Endothelial cell of umbilical vein (primary cell): ENCODE measurements at places on chromosomes 5 and 9. TPM values are rescaled to one million over a fixed set of nuclear protein-coding genes. Genes with fewer than 3 reads are reported as not detected.
A peak's percentile ranks its signal among the peaks of the same experiment; 100 is the strongest.

- no peaks in the 10 kb centered on the region for H3K27me3 ChIP-seq
Measured at GRCh38 chr5:10364186-10364689, 10.7 kb downstream of the MARCHF6 start.

DNA sequence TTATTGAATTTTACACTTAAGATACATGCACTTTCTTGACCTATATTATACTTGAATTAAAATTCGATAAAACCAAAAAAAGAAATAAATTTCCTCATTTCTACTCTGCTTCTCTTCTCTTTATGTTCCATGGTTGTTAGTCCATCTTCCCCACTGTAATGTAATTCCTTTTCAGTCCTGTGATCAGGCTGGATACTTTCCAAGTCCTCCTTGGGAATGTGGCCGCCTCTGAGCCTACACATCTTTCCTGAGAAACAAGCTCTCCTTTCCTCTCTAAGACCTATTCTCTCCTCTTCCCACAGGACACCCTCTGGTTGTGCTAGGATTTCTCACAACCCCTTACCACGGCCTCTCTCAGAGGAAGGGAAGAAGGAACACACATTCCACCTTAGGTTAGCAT lies 285.1 kb downstream of the DNAH5 start:
- H3K4me1 ChIP-seq: peaks cover 10% of the 10 kb centered on the region
- H3K27ac ChIP-seq: no peak overlapping the region
- H3K27me3 ChIP-seq: no peaks in the 10 kb centered on the region

DNA sequence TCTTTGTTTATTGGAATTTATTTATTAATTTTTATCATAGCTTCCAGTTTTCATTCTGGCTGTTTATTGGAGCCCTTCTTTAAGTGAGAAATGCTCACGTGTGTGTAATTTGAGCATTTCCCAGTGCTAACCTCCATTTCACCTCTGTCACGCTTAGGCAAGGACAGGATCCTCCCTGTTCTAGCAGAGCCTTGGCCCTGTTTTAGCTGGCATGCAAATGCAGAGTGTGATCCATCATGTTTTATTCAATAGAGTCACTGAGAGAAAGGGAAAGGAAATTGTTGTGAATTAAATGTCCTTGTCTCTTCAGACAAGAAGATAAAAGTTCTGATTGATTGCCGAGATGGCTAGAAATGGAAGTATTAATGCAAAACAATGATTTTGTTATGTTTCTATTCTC lies 137.3 kb upstream of the ACO1 start:
- DNase-seq: no peak
- no peaks in the 10 kb centered on the region for H3K27me3 ChIP-seq
- H3K4me3 ChIP-seq: no peak overlapping the region
- no peaks in the 10 kb centered on the region for H3K4me1 ChIP-seq
- H3K27ac ChIP-seq: no peak overlapping the region
- no peaks in the 10 kb centered on the region for H3K36me3 ChIP-seq

- H3K36me3 ChIP-seq: no peaks in the 10 kb centered on the region
- H3K4me3 ChIP-seq: no peak overlapping the region
- DNase-seq: no peak
- H3K27ac ChIP-seq: no peak overlapping the region
- peaks cover 25% of the 10 kb centered on the region for H3K4me1 ChIP-seq
Measured at GRCh38 chr9:31302620-31303418, 1081.6 kb upstream of the ACO1 start.

DNA sequence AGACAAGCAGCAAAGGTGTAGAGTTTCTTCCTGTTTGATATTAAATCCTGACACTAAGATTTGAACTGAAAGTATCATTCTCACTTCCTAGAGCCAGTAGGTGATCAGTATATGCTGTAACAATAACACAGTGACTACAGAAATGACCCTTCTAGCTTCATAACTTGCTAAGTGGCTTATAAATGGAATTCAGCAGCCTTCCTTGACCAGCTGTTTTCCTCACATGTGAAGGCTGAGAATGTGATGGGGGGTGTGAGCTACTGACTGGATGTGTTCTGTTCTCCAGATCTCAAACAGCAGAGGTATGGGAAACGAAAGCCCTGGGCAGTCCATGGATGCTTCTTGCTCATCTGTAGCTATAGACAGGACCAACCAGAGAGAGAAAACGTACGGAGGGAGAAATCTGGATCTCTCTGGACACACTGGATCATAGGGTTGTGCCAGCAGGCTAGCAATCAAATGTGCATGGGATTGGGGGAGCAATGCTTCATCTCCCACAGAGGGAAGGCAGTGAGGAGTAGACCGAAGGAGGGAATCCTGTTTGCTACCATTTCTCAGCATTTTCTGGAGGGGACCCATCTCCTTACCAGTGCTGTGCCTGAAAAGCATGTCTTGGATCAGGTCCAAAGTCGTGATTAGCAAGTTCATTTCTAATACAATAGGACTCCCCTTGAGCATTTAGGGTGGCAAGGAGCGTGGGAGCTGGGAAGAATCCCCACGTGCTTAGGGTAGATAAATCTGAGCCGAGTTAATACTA lies 39.4 kb downstream of the TNFAIP8 start:
- H3K4me3 ChIP-seq: no peak overlapping the region
- no peaks in the 10 kb centered on the region for H3K36me3 ChIP-seq
- DNase-seq: no peak
- peaks cover 25% of the 10 kb centered on the region for H3K4me1 ChIP-seq

GRCh38 chr5:135399794-135400542 lies 937 bp upstream of the MACROH2A1 start:
- peaks cover 3% of the 10 kb centered on the region for H3K27me3 ChIP-seq
- peaks cover 13% of the 10 kb centered on the region for H3K4me1 ChIP-seq
- peak overlapping the region; percentile 88 for H3K4me3 ChIP-seq
- H3K27ac ChIP-seq: peak overlapping the region; percentile 76
- DNase-seq: no peak
- H3K36me3 ChIP-seq: no peaks in the 10 kb centered on the region

- DNase-seq: no peak
- H3K4me3 ChIP-seq: no peak overlapping the region
- no peaks in the 10 kb centered on the region for H3K36me3 ChIP-seq
- no peaks in the 10 kb centered on the region for H3K4me1 ChIP-seq
- no peak overlapping the region for H3K27ac ChIP-seq
Measured at GRCh38 chr9:124810663-124811355, 33.9 kb downstream of the OLFML2A start.

GRCh38 chr9:134340475-134341160 lies 14.4 kb downstream of the RXRA start:
- H3K27ac ChIP-seq: peak overlapping the region; percentile 86
- peaks cover 45% of the 10 kb centered on the region for H3K4me1 ChIP-seq
- H3K36me3 ChIP-seq: no peaks in the 10 kb centered on the region
- peak; percentile 90 for DNase-seq
- H3K27me3 ChIP-seq: no peaks in the 10 kb centered on the region
- no peak overlapping the region for H3K4me3 ChIP-seq

- H3K36me3 ChIP-seq: no peaks in the 10 kb centered on the region
- peak; percentile 28 for DNase-seq
- no peak overlapping the region for H3K27ac ChIP-seq
- no peak overlapping the region for H3K4me3 ChIP-seq
- H3K4me1 ChIP-seq: no peaks in the 10 kb centered on the region
Measured at GRCh38 chr5:73989956-73990355, 364.0 kb downstream of the ARHGEF28 start.

DNA sequence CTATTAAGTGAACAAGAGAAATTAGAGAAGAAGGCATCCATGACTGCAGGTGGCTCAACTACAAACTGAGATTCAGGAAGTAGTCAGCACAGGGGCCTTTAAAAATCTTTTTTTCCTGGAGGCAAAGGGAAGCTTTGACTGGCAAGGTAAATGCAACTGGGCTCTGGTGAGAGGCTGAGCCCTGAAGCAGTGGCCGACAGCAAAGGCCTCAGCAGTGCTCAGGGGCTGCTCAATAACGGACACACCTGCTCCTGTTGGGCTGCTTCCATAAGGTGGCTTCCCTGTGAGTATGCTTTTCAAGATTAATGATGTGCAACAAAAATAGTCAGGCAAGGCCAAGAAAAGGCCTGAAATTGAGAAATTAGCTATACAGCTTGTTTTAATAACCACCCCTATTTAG lies 134.2 kb upstream of the RGMB start:
- H3K27me3 ChIP-seq: no peaks in the 10 kb centered on the region
- H3K4me1 ChIP-seq: no peaks in the 10 kb centered on the region
- H3K4me3 ChIP-seq: no peak overlapping the region
- H3K27ac ChIP-seq: no peak overlapping the region

GRCh38 chr5:2892466-2893000 lies 141.1 kb upstream of the IRX2 start:
- no peak overlapping the region for H3K4me3 ChIP-seq
- H3K4me1 ChIP-seq: no peaks in the 10 kb centered on the region
- H3K27ac ChIP-seq: no peak overlapping the region
- no peak for DNase-seq
- H3K27me3 ChIP-seq: no peaks in the 10 kb centered on the region
- H3K36me3 ChIP-seq: no peaks in the 10 kb centered on the region

DNA sequence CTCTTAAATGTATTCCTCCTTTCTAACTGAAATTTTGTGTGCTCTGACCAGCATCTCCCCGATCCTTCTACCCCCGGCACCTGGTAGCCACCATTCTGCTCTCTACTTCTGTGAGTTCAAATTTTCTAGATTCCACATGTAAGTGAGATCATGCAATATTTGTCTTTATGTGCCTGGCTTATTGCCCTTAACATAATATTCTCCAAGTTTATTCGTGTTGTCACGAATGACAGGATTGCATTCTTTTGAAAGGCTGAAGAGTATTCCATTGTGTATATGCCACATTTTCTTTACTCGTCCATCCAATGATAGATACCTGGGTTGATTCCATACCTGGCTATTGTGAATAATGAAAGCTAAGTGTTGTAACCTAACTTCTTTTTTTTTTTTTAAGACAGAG lies 29.0 kb downstream of the FBXL7 start:
- DNase-seq: no peak
- no peaks in the 10 kb centered on the region for H3K36me3 ChIP-seq
- H3K4me1 ChIP-seq: no peaks in the 10 kb centered on the region
- H3K4me3 ChIP-seq: no peak overlapping the region
- no peak overlapping the region for H3K27ac ChIP-seq

DNA sequence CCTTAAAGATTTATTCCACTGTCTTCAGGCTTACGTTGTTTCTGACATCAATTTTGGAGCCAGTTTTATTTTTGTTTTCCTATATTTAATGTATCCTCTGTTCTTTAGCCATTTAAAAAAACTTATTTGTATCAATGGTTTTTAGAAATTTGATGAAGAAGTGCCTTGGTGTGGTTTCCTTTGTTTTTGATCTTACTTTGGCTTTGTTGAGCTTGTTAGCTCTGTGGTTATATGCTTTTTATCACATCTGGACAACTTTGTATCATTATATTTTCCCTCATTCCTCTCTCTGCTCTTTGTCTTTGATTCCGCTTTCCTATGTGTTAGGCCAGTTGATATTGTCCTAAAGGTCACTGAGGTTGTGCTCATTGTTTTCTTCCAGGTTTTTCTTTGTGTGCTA lies 58.5 kb downstream of the SPIN1 start:
- H3K27me3 ChIP-seq: no peaks in the 10 kb centered on the region
- no peak overlapping the region for H3K4me3 ChIP-seq
- H3K36me3 ChIP-seq: peaks cover 4% of the 10 kb centered on the region
- no peak for DNase-seq
- no peak overlapping the region for H3K27ac ChIP-seq

- no peaks in the 10 kb centered on the region for H3K4me1 ChIP-seq
- no peak overlapping the region for H3K4me3 ChIP-seq
- no peak for DNase-seq
- H3K27me3 ChIP-seq: no peaks in the 10 kb centered on the region
Measured at GRCh38 chr5:167539747-167540146, 751.7 kb upstream of the WWC1 start.

- H3K27me3 ChIP-seq: no peaks in the 10 kb centered on the region
- no peaks in the 10 kb centered on the region for H3K4me1 ChIP-seq
- H3K36me3 ChIP-seq: no peaks in the 10 kb centered on the region
- H3K27ac ChIP-seq: no peak overlapping the region
Measured at GRCh38 chr5:24591426-24591825, 53.4 kb downstream of the CDH10 start.

GRCh38 chr5:135140446-135141204 lies 106.6 kb upstream of the PITX1 start:
- DNase-seq: no peak
- no peak overlapping the region for H3K4me3 ChIP-seq
- no peaks in the 10 kb centered on the region for H3K36me3 ChIP-seq
- no peaks in the 10 kb centered on the region for H3K4me1 ChIP-seq
- no peak overlapping the region for H3K27ac ChIP-seq

DNA sequence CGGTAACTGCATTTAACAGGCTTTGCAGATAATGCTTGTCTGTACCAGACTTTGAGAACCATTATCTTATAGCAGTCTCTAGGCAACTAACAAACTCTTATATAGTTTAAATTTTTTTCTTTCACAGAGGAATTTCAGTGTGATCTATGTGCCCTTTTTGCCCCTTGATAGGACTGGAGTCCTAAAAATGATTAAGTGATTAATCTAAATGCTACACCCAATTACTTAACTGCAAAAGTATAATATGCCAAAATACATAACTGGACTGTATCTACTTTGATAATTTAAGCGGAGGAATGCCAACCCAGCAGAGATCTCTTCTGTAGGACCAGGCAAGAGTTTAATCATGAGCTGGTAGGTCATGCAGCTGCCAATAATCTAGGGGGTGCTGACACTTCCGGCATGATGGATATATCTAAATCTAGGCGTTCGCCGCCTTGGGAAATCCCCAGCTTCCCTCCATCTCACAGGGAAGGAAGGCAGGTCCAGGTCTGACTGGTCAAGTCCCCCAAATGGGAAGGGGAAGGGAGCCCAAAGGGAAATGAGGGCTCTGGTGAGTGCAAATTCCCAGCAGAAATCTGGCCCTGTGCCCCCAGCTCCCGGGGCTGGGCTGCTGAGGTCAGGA lies 205.6 kb downstream of the GAPVD1 start:
- peak; percentile 54 for DNase-seq
- H3K4me1 ChIP-seq: peaks cover 12% of the 10 kb centered on the region
- no peaks in the 10 kb centered on the region for H3K36me3 ChIP-seq
- H3K27ac ChIP-seq: no peak overlapping the region
- no peak overlapping the region for H3K4me3 ChIP-seq

- peaks cover 6% of the 10 kb centered on the region for H3K4me1 ChIP-seq
- no peak for DNase-seq
- no peaks in the 10 kb centered on the region for H3K36me3 ChIP-seq
- H3K4me3 ChIP-seq: no peak overlapping the region
Measured at GRCh38 chr5:134594336-134594735, 38.3 kb downstream of the SAR1B start.

QRFP gene
- not detected in 2 replicates for polyA plus RNA-seq

GLDC gene
- polyA plus RNA-seq: 1.2 and 1.8 TPM in 2 replicates

LECT2 gene
- not detected in 2 replicates for polyA plus RNA-seq

SAXO1 gene
- polyA plus RNA-seq: not detected in 2 replicates

PCDHA11 gene
- polyA plus RNA-seq: 0.03 TPM in 1 of 2 replicates, not detected in the other

PRDM9 gene
- not detected in 2 replicates for polyA plus RNA-seq

PROB1 gene
- 0.40 and 0.47 TPM in 2 replicates for polyA plus RNA-seq

OLFM1 gene
- polyA plus RNA-seq: 0.07 and 0.13 TPM in 2 replicates

SYNPO gene
- polyA plus RNA-seq: 56.9 and 68.4 TPM in 2 replicates
